ENCODE measurements at places on chromosomes 2 and 18.
A peak's percentile ranks its signal among the peaks of the same experiment; 100 is the strongest.

DNA sequence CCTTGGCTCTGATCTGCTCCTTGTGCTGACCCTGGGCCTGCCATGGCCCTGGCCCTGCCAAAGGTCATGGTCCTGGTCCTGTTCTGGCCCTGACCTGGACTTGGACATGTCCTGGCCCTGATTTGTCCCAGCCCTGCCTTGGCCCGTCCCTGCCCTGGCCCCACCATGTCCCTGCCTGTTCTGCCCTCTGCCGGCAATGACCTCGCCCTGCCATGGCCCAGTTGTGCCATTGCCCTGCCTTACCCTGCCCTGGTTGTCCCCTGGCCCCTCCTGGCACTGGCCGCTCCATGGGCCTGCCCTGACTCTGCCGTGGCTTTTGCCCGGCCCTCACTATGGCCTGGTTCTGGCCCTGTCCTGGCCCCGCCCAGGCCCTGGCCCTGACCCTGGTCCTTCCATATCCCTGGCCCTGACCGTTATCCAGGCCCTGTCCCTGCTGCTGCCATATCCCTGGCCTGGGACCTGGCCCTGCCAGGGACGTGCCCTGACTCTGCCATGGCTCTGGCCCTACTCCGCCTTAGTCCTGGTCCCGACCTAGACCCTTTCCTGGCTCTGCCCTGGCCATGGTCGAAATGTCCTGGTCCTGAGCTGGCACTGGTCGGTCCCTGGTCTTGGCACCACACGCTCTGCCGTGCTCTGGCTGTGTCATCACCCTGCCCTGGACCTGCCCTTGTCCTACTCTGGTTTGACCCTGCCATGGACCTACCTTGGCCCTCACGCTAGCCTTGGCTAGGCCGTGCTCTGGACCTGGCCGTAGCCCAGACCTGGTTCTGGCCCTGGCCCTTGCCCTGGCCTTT lies 6.8 kb upstream of the ANKRD62 start:
- no peak for DNase-seq

DNA sequence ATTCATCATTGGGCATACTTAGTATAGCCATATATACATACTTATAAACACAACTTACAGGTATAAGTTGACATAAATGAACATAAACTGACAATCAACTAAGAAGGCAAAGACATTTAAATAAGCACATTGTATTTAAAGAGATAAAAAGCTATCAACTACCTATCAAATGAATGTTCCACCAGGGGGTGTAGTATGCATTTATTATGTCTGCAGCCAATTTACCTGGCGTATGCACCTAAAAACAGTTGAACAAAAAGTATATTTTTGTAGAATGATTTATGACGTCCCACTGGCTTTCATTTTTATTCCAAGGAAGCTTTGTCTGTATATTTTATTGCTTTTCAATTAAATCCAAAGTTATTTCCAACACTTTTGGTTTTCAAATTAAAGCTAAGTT lies 323.5 kb downstream of the AFF3 start:
- no peak for DNase-seq

- peak; percentile 61 for DNase-seq
Observed at GRCh38 chr2:42809819-42810120, 17.4 kb upstream of the HAAO start.

DNA sequence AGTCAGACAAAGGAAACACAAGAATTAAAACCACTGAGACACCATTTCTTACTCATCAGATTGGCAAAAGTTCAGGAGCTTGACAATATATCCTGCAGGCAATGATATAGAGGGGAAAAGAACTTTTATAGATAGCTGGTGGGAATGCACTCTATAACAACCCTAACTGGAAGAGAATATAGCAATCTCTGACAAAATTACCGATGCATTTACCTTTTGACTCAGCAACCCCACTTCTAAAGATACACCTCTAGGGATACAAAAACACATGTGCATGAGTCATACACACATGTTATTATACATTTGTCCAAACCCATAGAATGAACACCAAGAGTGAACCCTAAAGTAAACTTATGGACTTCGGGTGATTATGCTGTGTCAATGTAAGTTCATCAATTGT lies 79.4 kb upstream of the SRD5A2 start:
- no peak for DNase-seq

GRCh38 chr2:100745604-100746003 lies 74.3 kb upstream of the NPAS2 start:
- no peak for DNase-seq

All from NCI-H1436 (cell line).